Stimulated activated CD8-positive, alpha-beta memory T cell treated with anti-CD3 and anti-CD28 coated beads, Interleukin-4, amount 100 ng/mL, for 1 hour (primary cell): ENCODE measurements at places on chromosomes 7 and 10.

GRCh38 chr10:71206911-71207310 lies 5.5 kb upstream of the UNC5B start:
- DNase-seq = no peak

GRCh38 chr10:113023017-113023416 lies 73.0 kb downstream of the TCF7L2 start:
- no peak for DNase-seq

- DNase-seq = no peak
Measured at GRCh38 chr7:123588376-123588775, 13.2 kb upstream of the ASB15 start.

DNA sequence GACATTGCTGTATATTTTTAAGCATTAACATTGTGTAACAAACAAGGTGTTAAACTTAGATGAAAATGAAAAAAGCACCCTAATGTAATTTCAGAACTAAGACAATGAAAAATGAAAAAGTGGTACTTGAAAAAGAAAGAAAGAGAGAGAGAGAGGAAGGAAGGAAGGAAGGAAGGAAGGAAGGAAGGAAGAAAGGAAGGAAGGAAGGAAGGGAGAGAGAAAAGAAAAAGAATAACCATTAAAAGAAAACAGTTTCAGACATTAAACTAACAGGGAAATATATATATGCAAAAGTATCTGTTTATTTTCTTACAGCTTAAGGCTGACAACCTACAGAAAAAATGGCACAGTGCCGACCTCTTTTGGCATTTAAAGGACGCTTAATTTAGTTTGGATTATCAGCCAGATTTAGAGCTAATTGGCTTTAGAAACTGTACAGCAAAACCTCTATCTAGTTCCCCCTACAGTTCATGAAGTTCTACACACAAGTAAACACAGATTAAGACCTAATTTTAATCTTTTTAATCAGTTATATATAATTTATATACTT lies 13.8 kb downstream of the MTERF1 start:
- no peak for DNase-seq

DNA sequence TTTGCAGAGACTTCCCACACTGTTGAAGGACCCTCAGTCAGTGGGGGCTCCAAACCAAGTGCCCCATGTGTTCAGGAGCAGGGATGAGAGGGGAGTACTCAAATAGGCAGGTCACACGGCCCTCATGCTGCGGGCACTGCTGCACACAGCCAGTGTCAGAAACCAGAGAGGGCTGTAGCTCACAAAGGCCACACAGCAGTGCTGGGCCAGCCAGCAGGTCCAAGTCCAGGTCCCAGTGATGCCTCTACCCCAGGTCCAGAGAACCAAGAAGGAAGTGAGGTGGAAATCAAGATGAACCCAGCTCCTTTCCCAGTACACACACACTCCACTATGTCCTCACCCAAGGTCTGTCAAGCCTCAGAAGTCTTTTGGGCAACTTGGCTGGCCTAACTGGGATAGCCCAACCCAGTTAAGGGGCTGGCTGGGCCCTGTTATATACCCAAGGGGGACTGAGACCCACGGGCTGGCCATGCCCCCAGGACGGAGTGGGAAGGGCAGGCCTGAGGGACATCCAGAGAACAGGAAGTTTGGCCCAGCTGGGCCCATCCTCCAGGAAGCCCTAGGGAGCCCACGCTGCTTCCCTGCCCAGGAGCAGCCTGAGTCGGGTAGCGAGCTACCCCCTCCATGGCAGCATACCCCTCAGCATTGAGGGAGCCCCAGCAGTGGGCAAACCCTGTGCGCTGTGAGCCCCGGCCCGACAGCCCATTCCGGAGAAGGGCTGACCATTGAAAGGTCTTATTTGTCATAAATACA lies 24.3 kb downstream of the GRID1 start:
- DNase-seq = no peak

- DNase-seq = no peak
Measured at GRCh38 chr10:133096616-133097269, 9.0 kb downstream of the ADGRA1 start.

DNA sequence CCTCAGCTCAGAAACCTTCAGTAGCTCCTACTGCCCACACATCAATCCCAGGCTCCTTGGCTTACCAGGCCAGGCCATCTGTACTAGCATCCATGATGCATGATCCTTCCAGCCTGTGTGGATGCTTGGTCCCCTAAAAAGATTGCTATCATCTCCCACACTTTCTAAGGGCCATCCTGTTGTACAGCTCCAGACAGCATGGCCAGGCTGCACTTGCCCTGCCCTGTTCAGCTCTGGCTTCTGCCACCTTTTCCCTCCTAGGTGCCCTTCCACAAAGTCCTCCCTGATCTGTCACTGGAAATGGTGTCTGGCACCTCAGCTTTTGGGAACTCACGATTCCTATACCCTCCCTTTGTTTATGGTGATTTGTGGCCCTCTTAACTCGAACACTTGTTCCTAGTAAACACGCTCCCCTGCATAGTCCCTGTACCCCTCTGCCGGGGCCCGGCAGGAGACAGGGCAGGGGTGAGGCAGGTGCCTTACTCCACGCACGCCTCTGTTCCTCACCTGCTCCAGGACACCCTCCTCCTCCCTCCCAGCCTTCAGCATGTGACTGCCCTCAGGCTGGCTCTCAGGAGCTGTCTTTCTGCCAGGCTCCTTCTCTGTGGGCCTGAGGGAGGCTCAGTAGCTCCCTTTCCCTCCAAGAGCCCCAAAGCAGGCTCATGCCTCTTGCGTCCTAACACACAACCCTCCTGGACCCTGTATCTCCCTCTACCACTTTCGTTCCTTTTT lies 71.8 kb downstream of the CDH23 start:
- no peak for DNase-seq

- DNase-seq = no peak
Measured at GRCh38 chr7:152937282-152937681, 177.7 kb downstream of the ACTR3B start.

DNA sequence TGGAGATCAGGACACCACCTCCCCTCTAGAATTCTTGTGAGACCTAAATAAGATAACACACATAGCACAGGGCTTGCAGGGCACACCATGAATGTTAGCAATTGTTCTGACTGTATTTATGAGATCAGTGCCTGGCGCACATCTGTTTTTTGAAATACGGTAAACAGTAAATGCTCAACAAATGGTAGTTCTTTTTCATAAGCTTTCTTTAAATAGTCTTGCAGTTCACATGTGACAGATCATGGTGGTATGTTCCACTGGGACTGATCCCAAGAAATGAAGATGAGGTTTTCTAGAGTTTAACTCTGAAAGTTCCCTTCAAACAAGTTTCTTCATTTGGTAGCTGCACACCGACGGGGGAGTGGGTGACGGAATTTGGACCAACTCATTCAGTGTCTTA lies 34.8 kb downstream of the CREB5 start:
- no peak for DNase-seq

GRCh38 chr7:56175771-56176170 lies 59.6 kb upstream of the NUPR2 start:
- DNase-seq = no peak

- no peak for DNase-seq
Measured at GRCh38 chr10:20299034-20299736, 483.0 kb downstream of the PLXDC2 start.

DNA sequence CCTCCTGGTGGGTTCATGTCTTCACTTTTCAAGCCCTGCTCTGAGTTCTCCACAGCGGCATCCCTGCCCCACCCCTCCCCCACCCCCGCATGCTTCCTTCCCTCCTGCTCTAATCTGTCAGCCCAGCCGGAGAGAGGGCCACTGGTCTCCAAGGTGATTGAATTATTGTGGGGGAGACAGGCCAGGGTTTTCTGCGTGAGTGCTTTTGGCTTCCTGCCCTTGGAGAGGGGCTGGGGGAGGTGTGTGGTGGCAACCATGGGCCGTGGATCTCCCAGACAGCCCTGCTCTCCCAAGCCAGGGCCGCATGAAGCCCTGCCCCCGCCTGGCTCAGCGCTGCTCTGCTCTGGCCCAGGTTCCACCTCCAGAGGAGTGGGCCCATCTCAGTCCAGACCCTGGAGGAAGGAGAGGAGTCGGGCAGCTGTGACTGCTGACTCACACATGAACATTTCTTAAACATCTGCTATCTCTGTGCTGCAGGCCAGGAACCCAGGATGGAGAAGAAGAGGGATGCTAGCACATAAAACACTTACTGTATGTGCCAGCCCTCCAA lies 109.9 kb downstream of the ZMIZ1 start:
- DNase-seq = no peak

DNA sequence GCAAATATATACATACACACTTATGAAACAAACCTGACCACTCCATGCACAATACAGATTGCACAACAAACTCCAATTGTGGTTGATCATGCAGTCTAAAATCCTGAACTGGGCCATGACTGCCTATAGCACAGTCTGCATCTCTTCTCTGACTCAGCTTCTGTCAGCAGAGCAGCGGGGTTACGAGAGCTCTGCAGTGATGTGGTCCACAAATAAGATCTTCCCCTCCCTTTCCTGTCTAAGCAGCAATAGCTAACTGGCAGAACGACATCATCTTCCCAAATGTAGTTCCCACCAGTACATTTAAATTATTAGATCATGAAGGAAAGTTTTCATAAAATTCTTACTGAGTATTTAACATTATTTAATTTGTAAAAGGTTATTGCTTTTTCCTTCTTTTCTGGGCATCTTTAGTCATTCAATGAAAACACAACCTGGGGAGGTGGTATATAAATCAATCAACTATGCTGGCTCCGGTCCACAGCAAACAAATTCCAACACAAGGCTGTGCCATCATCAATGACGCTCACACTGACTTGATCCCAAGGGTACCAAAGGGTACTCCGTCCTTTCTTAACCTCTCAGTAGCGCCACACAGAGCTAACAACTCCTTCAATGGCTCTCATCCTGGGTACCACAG lies 17.1 kb downstream of the ARHGAP21 start:
- no peak for DNase-seq

- DNase-seq = no peak
Measured at GRCh38 chr10:89663144-89663543, 18.1 kb upstream of the PANK1 start.

- no peak for DNase-seq
Measured at GRCh38 chr7:46814516-46815250, 767.2 kb downstream of the TNS3 start.

GRCh38 chr10:107727767-107728317 lies 563.3 kb upstream of the SORCS1 start:
- DNase-seq = no peak

DNA sequence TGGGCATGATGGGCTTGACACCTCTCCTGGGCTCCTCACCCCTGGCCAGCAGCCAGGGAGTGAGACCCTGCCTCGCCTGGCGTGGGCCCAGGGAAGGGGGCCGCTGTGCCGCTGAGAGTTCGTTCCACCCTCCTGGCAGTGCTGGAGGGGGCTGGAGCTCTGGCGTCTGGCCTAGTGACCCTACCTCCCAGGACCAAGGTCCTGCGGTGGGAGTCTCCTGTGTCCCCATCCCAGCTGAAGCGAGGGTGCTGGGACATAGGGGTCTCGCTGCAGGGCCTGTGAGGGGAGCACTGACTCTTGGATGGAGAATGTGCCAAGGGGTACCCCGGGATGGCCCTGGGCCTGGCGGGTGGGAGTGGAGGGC lies 1.2 kb downstream of the GTF2IRD1 start:
- DNase-seq = no peak

- no peak for DNase-seq
Measured at GRCh38 chr7:40811666-40812065, 676.9 kb downstream of the SUGCT start.

DNA sequence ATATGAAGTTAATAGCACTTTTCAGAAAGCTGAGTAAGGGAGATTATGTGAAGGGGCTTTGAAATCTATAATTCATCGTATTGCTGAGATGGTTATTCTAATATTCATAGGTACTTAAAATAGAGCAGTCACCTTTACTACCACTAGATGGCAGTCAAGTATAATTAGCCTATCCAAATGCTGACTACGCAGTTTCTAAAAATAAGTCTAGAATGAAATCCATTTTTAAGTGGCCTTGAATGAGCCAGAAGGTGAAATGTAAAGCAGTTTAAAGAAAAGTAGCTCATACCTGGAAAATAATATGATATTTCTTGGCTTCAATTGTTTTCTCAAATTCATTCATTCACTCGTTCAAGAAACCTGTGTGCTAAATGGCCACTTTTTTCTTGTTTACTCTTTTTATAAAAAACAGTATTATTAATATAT lies 1277.1 kb downstream of the GATA3 start:
- no peak for DNase-seq

DNA sequence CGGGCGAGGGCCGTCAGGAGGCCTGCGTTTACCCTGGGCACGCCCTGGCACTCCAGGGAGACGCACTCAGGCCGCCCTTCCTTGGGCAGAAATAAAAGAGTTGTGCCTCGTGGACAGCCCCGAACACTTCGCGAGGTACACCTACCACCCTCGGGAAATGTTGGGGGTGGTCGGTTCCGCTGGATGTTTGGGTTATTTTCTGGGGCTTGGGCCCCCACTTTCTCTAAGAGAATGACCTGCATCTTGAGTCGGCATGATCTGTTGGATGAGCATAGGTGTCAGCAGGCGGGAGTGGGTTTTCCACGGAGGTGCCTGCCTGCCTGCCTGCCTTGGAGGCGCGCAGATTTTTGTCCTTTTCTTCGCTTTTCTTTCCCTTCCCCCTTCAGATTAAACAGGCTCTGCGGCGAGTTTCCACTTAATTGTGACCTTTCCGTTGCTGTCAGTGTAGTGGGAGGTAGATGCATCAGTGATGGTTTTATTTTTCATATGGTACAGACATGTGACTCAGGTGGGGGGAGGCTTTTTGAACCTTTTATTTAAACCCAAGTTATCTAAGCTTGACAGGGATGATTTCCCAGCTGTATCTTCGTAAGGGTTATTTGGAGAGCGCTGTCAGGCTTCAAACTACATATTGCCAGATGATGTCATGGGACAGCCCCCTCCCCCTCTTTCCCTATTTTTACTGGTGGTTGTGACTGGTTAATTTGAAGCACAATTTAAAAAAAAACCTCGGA lies 661 bp downstream of the HECTD2 start:
- DNase-seq = no peak

- DNase-seq = no peak
Measured at GRCh38 chr7:110432061-110432553, 658.8 kb upstream of the LRRN3 start.

- no peak for DNase-seq
Measured at GRCh38 chr10:101000915-101001658, 1.5 kb downstream of the LZTS2 start.

- DNase-seq = no peak
Measured at GRCh38 chr7:54888734-54889082, 129.7 kb upstream of the SEC61G start.

DNA sequence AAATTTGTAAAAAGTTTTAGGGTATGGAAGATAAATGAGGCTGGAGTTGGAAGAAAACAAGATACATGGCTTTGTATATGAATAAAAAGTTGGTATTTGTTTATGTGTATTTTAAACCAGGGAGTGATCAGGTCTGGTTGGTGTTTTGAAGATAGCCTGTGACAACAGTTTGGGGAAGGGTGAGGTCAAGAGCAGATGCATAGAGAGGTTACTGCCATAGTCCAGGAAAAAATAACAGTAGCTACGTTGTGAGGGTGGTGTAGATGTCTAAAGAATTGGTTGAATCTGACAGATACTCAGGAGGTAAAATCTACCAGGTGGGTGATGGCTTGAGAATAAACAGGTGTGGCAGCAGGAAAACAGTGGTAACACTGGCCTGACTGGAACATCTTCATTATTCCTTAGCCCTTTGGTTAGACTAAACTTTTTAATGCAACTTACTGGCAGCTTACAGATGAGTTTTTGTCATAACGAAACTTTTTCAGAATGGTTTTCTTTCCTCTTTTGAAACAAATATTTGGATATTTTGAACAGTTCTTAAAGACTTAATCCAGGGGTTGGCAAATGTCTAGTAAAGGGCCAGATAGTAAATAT lies 25.5 kb downstream of the ZNRF2 start:
- DNase-seq = no peak
